ENCODE measurements at places on chromosomes 3 and 15. TPM values are rescaled to one million over a fixed set of nuclear protein-coding genes. Genes with fewer than 3 reads are reported as not detected.

The C3orf20 gene
- total RNA-seq, result not detected

The MPI gene
- total RNA-seq, result 84.7 TPM

The GRK7 gene
- total RNA-seq, result 0.07 TPM

The MAN2C1 gene
- 53.0 TPM for total RNA-seq

The UBE3A gene
- total RNA-seq, result 46.3 TPM

The FEZF2 gene
- total RNA-seq, result not detected

The RETNLB gene
- total RNA-seq, result not detected

The KPNA1 gene
- total RNA-seq, result 29.8 TPM

The MOBP gene
- total RNA-seq, result not detected

The AMIGO3 gene
- total RNA-seq, result 0.19 TPM

The CCR3 gene
- not detected for total RNA-seq

The ITGA11 gene
- total RNA-seq, result 0.92 TPM

The LIPH gene
- total RNA-seq, result 9.6 TPM

The HYAL1 gene
- total RNA-seq, result 29.6 TPM

The PLA2G4D gene
- not detected for total RNA-seq

The BOC gene
- total RNA-seq, result 2.2 TPM

The PCSK6 gene
- 7.8 TPM for total RNA-seq

Data from airway epithelial cell (primary cell).